Stimulated activated CD8-positive, alpha-beta memory T cell treated with anti-CD3 and anti-CD28 coated beads, Interleukin-4, amount 100 ng/mL, for 4 hours (primary cell): ENCODE measurements at places on chromosomes 1 and 21.
A peak's percentile ranks its signal among the peaks of the same experiment; 100 is the strongest.

DNA sequence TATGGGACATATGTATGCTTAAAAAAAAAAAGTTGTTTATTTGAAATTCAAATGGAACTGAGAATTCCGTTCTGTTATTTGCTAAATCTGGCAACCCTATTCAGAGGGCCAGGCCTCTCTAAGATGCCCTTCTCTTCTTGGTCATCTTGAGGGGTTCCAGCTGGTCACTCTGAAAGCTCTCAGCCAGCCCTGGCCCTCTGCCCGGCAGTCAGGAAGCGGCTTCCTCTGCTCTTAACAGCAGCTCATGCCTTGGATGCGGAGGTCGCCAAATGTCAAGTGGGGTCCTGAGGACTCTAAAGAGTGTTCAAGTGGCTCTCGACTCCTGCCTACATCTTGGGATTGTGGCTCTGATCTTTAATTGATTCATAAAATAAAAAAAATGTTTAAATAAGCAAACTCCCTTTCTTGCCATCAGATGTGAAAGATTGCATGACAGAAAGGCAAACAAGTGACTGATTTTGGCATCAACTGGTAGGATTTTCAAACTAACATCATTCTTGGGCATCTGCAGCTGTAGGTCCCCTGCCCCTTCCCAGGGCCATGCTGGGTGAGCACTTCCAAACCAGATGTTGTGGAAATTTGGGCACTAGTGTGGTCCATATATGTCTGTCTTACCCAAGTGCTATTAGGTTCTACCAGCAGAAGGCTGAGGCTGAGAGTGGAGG lies 130.8 kb downstream of the PRDM2 start:
- no peak for DNase-seq

GRCh38 chr1:44590475-44590874 lies 83.8 kb downstream of the TMEM53 start:
- DNase-seq: no peak

DNA sequence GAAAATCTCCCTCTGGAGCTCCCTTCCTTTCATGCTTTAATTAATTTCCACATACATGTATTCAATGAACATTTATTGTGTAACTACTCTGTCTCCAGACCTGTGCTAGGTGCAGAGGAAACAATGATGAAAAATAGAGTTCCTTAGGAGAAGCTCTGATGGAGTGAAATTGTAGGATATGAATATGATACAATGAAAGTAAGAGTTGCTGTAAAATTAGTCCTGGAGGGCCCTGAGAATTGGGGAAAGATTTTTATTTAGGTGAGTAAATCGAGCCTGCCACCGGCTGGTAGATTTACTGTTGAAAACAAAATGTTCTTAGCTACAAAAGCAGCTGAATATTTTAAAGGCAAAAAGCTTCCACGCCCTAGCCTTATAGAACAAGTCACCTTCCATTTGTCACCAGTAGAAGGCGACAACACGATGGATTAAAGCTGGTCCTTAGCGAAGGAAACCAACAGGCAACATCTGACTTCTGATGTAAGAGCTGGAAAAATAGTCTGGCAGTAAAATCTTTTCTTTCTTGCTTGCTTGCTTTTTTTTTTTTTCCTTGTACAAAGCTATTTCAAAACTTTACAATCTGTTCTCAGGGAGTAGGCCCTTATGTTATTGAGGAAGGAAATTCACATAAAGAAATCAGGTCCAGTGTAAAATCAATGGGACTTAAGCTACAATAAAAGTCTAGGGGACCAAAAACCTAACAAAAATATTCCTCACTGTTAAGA lies 82.0 kb upstream of the ROR1 start:
- no peak for DNase-seq

DNA sequence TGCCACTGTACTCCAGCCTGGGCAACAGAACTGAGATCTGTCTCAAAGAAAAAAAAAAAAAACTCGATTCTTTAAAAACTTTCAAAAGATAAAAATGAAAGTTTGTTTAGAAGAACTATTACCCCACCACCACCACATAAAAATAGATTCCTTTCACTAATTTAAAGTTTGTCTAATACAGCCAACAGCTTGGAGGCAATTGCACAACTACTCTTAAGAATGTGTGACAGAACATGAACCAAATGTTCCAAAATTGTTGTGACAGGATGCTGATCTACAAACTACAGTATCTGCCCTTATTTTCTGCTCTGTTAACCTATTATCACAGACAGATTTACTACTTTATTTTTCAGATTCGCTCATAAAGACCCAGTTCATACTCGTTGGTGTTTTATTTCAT lies 5.5 kb upstream of the TGFBR3 start:
- no peak for DNase-seq

GRCh38 chr1:36093929-36094328 lies 5.2 kb downstream of the ADPRS start:
- DNase-seq: no peak

DNA sequence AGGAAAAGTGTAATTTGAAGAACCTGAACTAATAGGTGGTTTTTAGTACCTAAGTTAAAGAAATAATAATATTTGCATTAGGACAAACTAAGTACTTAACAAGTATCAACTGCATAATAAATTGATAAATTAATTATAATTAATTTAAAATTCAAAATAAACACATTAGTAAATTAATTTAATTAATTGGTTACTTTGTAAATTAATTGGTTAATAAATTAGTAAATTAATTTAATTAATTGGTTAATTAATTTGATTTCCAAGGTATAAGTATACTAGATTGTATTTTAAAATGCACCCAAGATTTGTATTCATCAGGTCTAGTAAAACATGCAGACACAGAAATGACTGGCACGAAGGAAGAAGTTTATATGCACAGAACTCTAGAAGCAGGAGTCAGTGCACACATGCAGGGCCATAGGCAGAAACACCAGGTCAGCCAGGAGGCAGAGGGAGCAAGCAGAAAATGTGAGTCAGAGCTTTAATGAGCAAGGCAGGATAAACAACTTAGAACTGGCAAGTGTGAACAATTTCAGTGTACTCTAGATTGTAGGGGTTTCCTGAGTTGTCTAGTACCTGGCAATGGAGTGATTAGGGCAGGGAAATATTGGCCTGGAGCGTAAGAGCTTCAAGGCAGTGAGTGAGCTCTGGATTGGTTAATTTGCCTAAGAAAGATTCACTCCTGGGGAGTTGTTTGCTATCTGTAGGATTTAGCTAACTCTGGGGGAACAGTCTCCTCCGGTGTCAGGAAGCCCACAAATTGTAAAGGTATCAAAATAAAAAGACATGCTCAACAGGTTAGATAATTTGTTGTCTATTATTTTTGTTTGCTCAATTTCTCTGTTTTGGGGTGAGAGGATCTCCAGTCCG lies 665.7 kb downstream of the MRPL39 start:
- DNase-seq: no peak

- DNase-seq: no peak
Observed at GRCh38 chr1:35350872-35351271, 82.4 kb downstream of the ZMYM4 start.

- DNase-seq: no peak
Observed at GRCh38 chr1:156120318-156120717, 5.8 kb downstream of the LMNA start.

- no peak for DNase-seq
Observed at GRCh38 chr1:197980457-197980856, 63.3 kb downstream of the LHX9 start.

DNA sequence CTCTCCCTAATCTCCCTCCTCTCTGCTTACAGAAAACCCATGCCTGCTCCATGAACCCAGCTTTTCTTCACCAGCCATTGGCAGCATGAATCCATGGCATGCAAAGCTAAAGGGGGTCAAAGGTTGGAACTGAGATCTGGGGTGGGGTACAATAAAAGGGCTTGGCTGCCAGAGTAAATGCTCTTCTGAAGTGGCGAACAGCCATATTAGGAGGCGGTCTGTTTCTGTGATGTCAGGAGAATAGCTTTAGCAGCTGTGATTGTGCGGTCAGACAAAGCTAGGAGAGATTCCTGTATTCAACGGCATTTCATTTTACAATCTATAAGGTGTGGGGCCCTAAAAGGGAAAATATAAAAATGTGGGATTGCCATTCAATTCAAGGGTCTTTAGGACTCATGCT lies 71.7 kb upstream of the TMPRSS2 start:
- no peak for DNase-seq

DNA sequence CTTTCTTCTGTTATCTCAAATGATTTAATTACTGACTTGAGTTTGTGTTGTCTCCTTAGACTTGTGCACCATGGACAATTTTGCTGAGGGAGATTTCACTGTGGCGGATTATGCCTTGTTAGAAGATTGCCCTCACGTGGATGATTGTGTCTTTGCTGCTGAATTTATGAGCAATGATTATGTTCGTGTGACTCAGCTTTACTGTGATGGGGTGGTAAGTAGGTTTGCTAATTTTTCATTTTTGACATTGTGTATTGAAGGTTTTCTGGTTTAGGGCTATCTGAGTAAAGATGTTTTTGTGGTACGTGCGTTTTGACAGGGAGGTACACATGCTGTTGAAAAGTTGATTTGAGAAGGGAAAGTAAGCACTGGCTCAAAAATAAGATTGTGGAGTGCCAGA lies 14.1 kb downstream of the TTC3 start:
- DNase-seq: no peak

DNA sequence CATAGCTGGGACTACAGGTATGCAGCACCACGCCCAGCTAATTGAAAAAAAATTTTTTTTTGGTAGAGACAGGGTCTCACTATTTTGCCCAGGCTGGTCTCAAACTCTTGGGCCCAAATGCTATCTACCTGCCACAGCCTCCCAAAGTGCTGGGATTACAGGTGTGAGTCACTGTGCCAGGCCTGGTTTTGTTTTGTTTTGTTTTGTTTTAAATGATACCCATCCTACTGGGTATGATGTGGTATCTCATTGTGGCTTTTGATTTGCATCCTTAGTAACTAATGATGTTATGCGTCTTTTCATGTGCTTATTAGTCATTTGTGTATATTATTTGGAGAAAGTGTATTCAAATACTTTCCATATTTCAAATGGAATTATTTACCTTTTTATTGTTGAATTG lies 142.3 kb downstream of the VPS13D start:
- no peak for DNase-seq

- no peak for DNase-seq
Observed at GRCh38 chr1:58293388-58293787, 253.1 kb downstream of the OMA1 start.

- DNase-seq: no peak
Observed at GRCh38 chr1:30601316-30602085, 121.9 kb downstream of the MATN1 start.

- DNase-seq: no peak
Observed at GRCh38 chr1:234001817-234002216, 97.3 kb downstream of the SLC35F3 start.

GRCh38 chr1:26126321-26127084 lies 14.9 kb downstream of the PDIK1L start:
- DNase-seq: peak; percentile 32

DNA sequence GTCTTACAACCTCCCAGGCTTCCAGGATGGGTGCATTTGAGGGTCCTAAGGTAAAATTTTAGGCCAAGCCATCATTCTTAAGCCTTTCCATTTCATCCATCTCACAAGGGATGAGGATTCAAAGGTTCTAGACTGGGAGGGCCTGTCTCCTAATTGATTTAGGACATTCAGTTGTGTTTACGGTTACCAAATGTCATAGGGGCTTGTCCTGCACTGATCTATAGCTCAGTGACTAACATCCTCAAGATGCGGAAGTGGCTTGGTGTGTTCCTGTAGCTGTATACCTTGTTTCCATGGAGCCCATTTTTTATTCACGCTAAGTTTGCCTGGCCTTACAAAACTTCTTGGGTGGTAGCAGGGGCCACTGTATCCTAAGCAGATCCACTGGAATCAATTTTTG lies 52.8 kb downstream of the DUSP10 start:
- DNase-seq: no peak

- no peak for DNase-seq
Observed at GRCh38 chr1:220962031-220962751, 82.9 kb downstream of the HLX start.

DNA sequence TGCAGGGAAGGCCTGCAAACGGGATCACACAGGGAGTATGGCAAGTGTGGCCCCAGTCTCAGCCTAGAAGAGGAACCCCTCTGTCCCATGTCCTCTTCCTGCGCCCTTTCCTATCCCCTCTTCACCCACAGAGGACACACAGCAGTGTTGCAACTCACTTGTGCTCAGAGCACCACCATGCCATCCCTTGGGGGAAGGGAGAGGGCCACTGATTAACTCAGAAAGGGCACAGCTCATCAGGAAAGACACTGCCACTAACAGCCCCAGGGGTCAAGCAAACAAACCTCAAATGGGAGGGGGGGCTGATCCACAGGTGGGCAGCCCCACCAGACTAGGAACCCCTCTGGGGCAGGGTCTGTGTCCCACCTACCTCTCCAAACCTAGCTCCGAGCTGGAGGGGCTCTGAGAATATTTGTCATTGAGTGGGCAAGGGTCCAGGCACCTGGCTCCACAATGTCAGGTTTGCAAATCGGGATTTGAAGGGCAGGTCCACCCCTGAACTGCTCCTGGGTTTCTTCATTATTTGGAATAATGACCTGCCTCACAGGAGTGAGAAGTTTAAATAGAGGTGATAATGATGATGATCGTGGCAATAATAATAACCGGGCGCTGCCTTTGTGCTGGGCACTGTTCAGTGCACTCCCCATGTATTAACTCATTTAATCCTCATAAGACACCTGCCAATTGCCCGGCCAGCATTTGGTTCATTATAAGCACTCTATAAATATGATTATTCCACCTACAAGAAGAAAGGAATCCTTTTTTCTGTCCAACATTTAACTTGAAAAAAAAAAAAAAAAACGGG lies 1.0 kb downstream of the ALDH4A1 start:
- DNase-seq: no peak

DNA sequence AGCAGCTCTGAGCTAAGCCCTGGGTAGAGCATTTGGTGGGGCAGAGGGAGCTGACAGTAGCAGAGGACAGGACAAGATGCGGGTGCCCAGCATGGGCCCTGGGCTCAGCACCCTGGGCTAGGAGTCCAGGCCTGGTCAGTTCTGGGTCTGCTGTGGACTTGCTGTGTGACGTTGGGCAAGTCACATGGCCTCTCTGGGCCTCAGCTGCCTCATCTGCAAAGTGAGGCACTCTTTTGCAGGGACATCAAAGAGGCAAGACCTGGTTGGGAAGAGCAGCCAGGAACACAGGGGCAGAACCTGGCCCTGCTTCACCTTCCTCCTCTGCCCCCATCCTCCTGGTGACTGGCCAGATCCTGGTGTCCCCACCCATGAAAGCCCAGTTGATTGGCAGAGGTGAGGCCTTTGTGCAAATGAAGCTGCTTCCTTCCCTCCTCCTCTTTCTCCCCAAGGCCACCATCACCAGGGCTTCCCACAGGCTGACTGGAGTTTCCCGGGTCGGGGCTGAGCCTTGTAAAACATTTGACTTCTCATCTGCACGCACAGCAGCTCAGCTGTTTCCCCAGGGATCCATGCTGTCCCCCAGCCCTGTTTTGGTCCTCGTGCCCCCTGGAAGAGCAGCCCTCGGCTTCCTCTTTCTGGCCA lies 350.5 kb downstream of the MATN1 start:
- DNase-seq: no peak

- no peak for DNase-seq
Observed at GRCh38 chr1:4020449-4020848, 120.4 kb upstream of the C1orf174 start.

DNA sequence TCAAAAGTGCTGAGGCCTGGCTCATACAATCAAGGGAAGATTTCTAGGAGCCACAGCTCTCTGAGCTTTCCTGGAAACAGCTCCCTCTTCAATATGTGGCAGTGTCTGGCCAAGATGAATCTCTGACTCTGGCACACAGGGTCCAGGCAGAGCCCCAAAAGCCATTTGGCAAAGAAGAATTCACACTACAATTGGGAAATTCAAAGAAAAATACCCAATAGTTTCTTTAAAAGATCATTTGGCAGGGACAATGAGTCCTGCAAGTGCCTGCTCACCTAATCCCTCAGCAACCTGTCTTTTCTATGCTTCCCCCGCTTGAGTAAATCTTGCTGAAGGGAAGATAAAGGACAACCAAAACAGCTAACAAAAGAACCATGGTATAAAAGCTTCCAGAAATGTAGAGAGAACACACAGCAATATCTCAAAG lies 124.6 kb downstream of the TGFBR3 start:
- no peak for DNase-seq
